ENCODE measurements at places on chromosomes 3 and 15.
A peak's percentile ranks its signal among the peaks of the same experiment; 100 is the strongest.

DNA sequence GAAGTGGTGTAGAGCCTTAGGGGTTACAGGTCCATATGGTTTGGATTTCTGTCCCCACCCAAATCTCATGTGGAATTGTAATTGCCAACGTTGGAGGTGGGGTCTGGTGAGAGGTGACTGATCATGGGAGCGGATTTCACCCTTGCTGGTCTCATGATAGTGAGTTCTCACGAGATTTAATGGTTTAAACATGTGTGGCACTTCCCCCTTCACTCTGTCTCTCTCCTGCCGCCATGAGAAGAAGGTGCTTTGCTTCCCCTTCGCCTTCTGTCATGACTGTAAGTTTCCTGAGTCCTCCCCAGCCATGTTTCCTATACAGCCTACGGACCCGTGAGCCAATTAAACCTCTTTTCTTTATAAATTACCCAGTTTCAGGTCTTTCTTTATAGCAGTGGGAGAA, 43.1 kb upstream of the MFGE8 start:
- H3K27me3 ChIP-seq, result no peaks in the 10 kb centered on the region
- peaks cover 7% of the 10 kb centered on the region for H3K4me1 ChIP-seq
- no peak for DNase-seq
- no peak overlapping the region for H3K4me3 ChIP-seq
- no peak overlapping the region for H3K27ac ChIP-seq

DNA sequence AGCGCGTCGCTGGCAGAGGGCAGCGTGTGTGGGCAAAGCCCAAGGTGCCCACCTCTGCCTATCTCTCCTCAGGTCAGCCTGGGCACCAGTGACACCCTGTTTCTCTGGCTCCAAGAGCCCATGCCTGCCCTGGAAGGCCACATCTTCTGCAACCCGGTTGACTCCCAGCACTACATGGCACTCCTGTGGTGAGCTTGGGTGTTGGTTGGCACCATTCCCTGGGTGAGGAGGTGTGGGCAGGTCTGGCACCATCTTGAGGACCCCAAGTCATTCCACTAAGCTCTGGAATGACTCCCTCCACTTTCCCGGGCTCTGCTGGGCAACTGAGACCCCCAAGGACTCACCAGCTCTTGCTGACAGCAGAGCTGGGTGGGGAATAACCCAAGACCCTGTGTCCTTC, 28.5 kb downstream of the XYLB start:
- H3K27me3 ChIP-seq, result no peaks in the 10 kb centered on the region
- H3K36me3 ChIP-seq, result peaks cover 20% of the 10 kb centered on the region
- no peak overlapping the region for H3K27ac ChIP-seq
- no peaks in the 10 kb centered on the region for H3K4me1 ChIP-seq
- no peak for DNase-seq

DNA sequence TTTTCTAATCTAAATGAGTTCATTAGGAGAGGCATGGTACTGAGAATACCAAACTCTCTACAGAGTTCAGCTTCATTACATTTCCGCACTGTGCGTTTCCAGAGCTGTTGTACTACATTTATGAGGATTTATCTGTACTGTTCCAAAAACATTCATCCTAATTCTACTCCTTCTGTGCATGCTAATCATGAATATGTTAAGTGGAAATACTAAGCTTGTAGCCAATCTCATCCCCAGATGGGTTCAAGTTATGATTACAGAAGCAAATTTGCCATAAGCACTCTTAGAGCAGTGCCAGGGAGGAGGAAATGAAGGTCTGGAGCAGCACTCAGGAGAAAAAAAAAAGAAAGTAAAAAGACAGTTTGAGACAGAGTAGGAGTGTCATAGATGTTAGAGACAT, 544.3 kb downstream of the GBE1 start:
- no peak for DNase-seq
- no peaks in the 10 kb centered on the region for H3K27me3 ChIP-seq
- no peaks in the 10 kb centered on the region for H3K4me1 ChIP-seq

- no peaks in the 10 kb centered on the region for H3K27me3 ChIP-seq
- H3K4me1 ChIP-seq, result no peaks in the 10 kb centered on the region
- no peak overlapping the region for H3K4me3 ChIP-seq
- DNase-seq, result no peak
- H3K36me3 ChIP-seq, result no peaks in the 10 kb centered on the region
- H3K27ac ChIP-seq, result no peak overlapping the region
These were observed 36.6 kb upstream of the CHL1 start for GRCh38 chr3:159974-160373.

GRCh38 chr3:46312991-46313390, 40.9 kb upstream of the CCR2 start:
- H3K27ac ChIP-seq, result no peak overlapping the region
- no peak for DNase-seq
- no peaks in the 10 kb centered on the region for H3K36me3 ChIP-seq
- H3K4me1 ChIP-seq, result no peaks in the 10 kb centered on the region
- no peak overlapping the region for H3K4me3 ChIP-seq

GRCh38 chr3:100084100-100084806, 30.0 kb downstream of the FILIP1L start:
- DNase-seq, result no peak
- H3K4me1 ChIP-seq, result peaks cover 36% of the 10 kb centered on the region
- peak overlapping the region; percentile 56 for H3K27ac ChIP-seq

GRCh38 chr15:42367041-42367440, 7.7 kb downstream of the CAPN3 start:
- no peaks in the 10 kb centered on the region for H3K4me1 ChIP-seq
- H3K4me3 ChIP-seq, result no peak overlapping the region
- H3K27me3 ChIP-seq, result no peaks in the 10 kb centered on the region

GRCh38 chr3:24222165-24222805, 272.4 kb downstream of the THRB start:
- H3K27me3 ChIP-seq, result no peaks in the 10 kb centered on the region
- H3K36me3 ChIP-seq, result peaks cover 5% of the 10 kb centered on the region
- DNase-seq, result no peak
- no peak overlapping the region for H3K4me3 ChIP-seq

DNA sequence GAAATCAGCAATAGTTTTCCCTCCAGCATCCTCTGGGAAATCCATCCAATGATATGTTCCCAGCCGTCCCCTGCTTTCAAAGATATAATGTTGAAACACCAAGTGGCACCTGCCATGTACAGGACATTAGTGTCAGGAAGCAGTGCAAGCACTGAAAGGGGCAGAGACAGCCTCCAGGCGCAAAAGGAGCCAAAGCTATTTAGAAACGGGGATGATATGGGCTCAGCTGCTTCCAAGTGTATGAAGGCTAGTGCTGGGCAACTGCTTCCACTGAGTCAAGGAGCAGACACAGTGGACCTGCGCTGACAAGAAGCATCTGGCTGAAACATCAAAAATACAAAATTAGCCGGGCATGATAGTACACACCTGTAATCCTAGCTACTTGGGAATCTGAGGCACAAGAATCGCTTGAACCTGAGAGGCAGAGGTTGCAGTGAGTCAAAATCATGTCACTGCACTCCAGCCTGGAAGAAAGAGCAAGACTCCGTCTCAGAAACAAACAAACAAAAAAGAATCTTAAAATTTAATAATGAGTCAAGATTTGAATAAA, 119.7 kb downstream of the AQP9 start:
- no peak for DNase-seq
- H3K27me3 ChIP-seq, result no peaks in the 10 kb centered on the region
- no peak overlapping the region for H3K27ac ChIP-seq
- no peaks in the 10 kb centered on the region for H3K4me1 ChIP-seq
- H3K4me3 ChIP-seq, result no peak overlapping the region

- H3K4me3 ChIP-seq, result no peak overlapping the region
- no peaks in the 10 kb centered on the region for H3K27me3 ChIP-seq
- H3K27ac ChIP-seq, result no peak overlapping the region
- H3K4me1 ChIP-seq, result no peaks in the 10 kb centered on the region
- no peak for DNase-seq
These were observed 156.4 kb upstream of the RASGRP1 start for GRCh38 chr15:38720893-38721567.

GRCh38 chr15:92421976-92422375, 28.3 kb downstream of the ST8SIA2 start:
- H3K36me3 ChIP-seq, result no peaks in the 10 kb centered on the region
- H3K4me3 ChIP-seq, result no peak overlapping the region
- no peak overlapping the region for H3K27ac ChIP-seq

- no peak for DNase-seq
- no peaks in the 10 kb centered on the region for H3K27me3 ChIP-seq
- no peak overlapping the region for H3K4me3 ChIP-seq
- no peaks in the 10 kb centered on the region for H3K4me1 ChIP-seq
These were observed 48.0 kb upstream of the TNIK start for GRCh38 chr3:171508206-171508605.

GRCh38 chr3:152403632-152404066, 134.9 kb downstream of the MBNL1 start:
- H3K27me3 ChIP-seq, result no peaks in the 10 kb centered on the region
- peaks cover 28% of the 10 kb centered on the region for H3K4me1 ChIP-seq
- H3K36me3 ChIP-seq, result no peaks in the 10 kb centered on the region

GRCh38 chr3:118180853-118181252, 853.8 kb downstream of the IGSF11 start:
- H3K4me1 ChIP-seq, result no peaks in the 10 kb centered on the region
- H3K27me3 ChIP-seq, result no peaks in the 10 kb centered on the region
- no peak overlapping the region for H3K4me3 ChIP-seq
- H3K36me3 ChIP-seq, result no peaks in the 10 kb centered on the region

DNA sequence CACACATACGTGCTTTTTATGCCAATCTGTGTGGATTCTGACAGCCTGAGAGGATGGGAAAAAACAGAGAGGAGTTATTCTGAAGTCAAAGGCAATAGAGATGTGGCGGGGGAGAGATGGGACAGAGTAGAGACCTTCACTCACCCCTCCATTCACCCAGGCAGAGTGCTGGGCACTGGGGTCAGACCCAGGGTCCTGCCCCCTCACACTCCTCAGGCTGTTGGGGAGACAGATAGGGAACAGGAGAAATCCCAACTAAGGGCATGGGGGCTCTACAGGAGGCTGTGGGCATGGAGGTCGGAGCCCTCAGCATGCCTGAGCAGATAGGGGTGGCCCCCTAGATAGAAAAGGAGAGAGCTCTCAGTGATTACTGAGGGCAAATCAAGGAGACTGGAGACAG, 30.3 kb downstream of the SLC22A14 start:
- H3K27ac ChIP-seq, result no peak overlapping the region
- no peaks in the 10 kb centered on the region for H3K4me1 ChIP-seq

GRCh38 chr3:139440639-139441556, 35.4 kb downstream of the RBP2 start:
- DNase-seq, result no peak
- no peaks in the 10 kb centered on the region for H3K4me1 ChIP-seq
- H3K36me3 ChIP-seq, result no peaks in the 10 kb centered on the region
- no peak overlapping the region for H3K4me3 ChIP-seq

DNA sequence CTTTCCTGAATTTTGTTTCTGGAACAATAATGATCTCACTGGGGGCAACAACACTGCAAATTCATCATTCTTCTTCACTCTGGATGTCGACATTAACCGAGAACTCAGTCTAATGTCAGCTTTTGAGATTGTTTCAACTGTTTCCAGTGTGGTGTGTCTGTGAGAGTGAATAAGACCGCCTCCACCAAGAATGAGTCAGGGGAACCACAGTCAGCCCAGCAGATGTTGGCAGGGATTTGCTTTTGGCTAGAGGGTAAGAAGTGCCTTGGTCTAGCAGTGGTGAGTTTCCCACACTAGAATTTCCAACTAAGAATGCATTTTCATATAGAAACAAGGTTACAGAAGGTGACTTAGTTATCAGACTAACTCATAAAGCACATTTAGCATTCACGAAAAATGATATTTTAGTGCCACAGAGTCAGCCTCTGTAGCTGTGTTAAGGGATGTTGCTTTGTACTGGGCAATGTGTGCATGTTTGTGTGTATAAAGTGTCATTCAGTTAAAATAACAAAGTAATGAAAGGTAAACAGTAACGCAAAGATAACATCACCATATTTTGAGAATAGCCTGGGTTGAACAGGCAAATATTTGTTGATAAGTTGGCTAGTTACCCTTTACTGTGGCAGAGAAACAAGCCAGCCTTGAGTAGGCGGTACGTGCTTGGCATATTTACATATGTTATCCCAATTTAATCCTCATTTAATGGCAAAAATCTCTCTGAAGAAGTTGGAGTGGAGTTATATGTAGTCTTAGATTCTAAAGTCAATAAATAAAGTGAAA, 33.8 kb downstream of the DRD3 start:
- peak; percentile 78 for DNase-seq
- H3K27me3 ChIP-seq, result no peaks in the 10 kb centered on the region
- H3K4me1 ChIP-seq, result peaks cover 6% of the 10 kb centered on the region

DNA sequence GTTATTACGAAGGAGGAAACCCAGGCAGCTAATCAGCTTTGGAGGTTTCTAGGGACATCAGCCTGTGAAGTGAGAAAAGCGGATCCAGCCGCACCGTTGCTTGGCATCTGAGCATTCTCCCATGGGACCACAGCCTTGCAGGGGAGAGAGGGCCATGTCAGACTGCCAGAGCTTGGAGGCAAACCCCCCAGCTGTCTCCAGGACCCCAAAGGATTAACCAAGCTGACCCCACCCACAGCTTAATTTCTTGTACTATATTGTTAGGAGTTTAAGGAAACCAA, 5.1 kb downstream of the IGDCC3 start:
- H3K27me3 ChIP-seq, result no peaks in the 10 kb centered on the region
- H3K36me3 ChIP-seq, result no peaks in the 10 kb centered on the region
- H3K4me3 ChIP-seq, result no peak overlapping the region
- DNase-seq, result no peak
- peaks cover 3% of the 10 kb centered on the region for H3K4me1 ChIP-seq

DNA sequence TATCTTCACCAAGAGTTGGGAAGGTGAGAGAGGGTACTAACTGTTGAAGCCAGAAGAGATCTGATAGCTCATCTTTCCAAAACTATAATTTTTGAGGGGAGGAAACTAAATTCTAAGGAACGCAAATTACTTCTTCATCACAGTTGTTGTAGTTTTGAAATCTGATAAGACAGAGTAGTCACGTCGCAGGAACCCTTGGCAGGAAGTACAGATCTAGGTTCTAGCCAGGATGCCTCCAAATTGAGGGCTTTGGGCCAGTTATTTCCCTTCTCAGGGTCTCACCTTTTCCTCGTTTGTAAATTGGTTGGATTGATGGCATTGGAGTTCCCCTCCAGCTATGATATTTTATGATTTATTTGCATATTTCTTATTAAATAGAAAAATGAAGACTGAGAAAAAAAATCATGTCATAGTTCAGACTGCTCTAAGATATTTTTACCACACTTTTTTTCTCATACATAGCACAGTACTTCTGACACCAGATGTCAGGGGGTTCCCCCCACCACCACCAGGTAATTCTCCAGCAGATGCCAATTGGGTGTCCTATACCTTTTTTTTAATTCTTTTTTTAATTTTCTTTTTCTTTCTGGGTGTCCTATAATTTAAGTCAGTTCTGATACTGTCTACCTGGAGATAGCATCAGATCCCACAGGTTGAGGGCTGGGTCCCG, 32.3 kb upstream of the APH1B start:
- no peaks in the 10 kb centered on the region for H3K27me3 ChIP-seq
- peaks cover 23% of the 10 kb centered on the region for H3K4me1 ChIP-seq
- H3K27ac ChIP-seq, result peak overlapping the region; percentile 63

GRCh38 chr15:74328331-74329056, 39.0 kb downstream of the CYP11A1 start:
- H3K4me3 ChIP-seq, result no peak overlapping the region
- no peaks in the 10 kb centered on the region for H3K36me3 ChIP-seq
